ENCODE measurements at places on chromosomes 1 and 21.

- H3K27me3 ChIP-seq: no peaks in the 10 kb centered on the region
- H3K36me3 ChIP-seq: no peaks in the 10 kb centered on the region
These were observed 517.6 kb downstream of the PTPRU start for GRCh38 chr1:29753771-29754572.

DNA sequence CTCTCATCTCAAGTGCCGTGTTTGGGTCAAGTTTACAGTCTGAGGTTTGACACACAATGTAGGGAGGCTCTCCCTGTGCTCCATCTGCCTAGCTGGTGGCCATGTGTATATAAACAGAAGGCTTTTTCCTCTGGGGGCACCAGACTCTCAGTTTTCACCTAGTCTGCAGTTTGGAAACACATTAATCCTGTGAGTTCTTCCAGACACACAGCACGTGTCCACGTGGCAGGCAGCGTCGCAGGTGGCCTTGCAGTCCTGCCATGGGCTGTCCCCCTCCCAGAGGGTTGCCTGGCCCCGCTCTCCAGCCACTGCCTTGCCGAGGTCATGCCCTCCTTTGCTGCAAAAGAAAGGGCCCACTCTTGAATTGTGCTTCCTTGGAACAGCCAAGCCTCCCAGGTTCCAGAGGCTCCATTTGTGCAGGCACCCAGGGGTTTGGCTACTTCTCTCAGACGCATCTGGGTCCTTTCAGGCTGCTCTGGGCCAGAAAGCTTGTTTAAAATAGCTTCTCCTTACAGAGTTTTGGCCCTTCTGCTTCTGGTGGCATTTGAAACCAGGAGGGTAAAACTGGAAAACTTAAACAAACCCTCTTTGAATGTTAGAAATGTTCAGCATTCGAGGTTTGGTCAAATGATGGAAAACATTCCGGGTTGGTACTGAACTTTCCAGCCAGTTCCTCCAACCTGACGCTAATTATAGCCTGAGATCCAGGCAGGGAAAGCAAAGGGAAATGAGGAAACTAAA, 4.4 kb upstream of the RUNX1 start:
- no peaks in the 10 kb centered on the region for H3K27me3 ChIP-seq
- no peaks in the 10 kb centered on the region for H3K4me1 ChIP-seq
- no peak for DNase-seq
- no peak overlapping the region for H3K27ac ChIP-seq

DNA sequence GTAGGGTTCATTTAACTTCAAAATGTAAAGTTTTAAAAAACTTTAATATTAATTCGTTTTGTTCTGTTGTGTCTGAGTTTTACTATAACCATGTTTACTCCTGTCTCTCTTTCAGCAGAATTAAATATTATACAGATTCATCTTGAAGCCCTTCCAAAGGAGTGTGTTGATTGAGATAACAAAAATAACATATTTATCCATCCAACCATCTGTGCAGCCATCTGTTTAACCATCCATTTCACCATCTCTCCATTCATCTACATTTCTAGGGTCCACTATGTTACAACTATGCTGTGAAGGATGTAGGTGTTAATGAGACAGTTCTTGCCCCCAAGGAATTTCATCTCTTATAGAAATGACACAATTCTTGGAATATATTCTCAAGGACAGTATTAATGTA, 36.0 kb upstream of the GNG12 start:
- no peak overlapping the region for H3K27ac ChIP-seq
- no peaks in the 10 kb centered on the region for H3K36me3 ChIP-seq
- H3K4me1 ChIP-seq: no peaks in the 10 kb centered on the region

GRCh38 chr1:203504400-203505250, 10.7 kb downstream of the OPTC start:
- no peaks in the 10 kb centered on the region for H3K4me1 ChIP-seq
- no peaks in the 10 kb centered on the region for H3K27me3 ChIP-seq
- no peak overlapping the region for H3K4me3 ChIP-seq
- H3K27ac ChIP-seq: no peak overlapping the region

- H3K4me3 ChIP-seq: peak overlapping the region; percentile 27
- DNase-seq: no peak
- H3K36me3 ChIP-seq: no peaks in the 10 kb centered on the region
These were observed 32.4 kb downstream of the PRMT2 start for GRCh38 chr21:46667741-46668380.

DNA sequence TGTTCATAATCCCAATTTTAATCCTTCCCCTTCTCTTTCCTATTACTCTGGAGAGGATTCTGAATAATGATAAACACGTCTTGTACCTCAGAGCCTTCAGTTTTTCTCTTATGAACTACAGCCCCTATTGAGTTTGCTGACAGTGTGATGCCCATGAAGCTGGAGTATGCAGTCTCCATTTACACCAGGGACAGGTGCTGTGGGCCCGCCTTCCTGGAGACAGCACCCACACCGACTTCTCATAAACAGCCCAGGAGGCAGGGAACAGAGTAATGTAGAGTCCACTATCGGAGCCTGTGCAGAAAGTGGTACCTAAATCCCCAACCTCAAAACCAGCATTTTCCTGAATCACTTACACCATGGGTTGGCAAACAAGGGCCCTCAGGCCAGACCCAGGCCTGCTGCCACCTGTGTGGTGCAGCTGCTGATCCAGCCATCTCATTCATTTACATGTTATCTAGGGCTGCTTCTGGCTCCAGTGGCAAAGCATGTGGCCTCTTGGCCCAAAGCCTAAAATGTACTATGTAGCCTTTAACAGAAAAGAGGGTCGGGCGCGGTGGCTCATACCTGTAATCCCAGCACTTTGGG, 95.1 kb upstream of the KRTAP19-8 start:
- no peak overlapping the region for H3K4me3 ChIP-seq
- no peaks in the 10 kb centered on the region for H3K4me1 ChIP-seq
- no peaks in the 10 kb centered on the region for H3K27me3 ChIP-seq
- no peak for DNase-seq
- H3K36me3 ChIP-seq: no peaks in the 10 kb centered on the region

- H3K36me3 ChIP-seq: peaks cover 5% of the 10 kb centered on the region
- H3K27ac ChIP-seq: no peak overlapping the region
- DNase-seq: no peak
These were observed 31.3 kb downstream of the EPHA2 start for GRCh38 chr1:16124377-16125087.

GRCh38 chr1:54003249-54003646, 14.7 kb downstream of the LDLRAD1 start:
- DNase-seq: no peak
- no peaks in the 10 kb centered on the region for H3K4me1 ChIP-seq
- no peaks in the 10 kb centered on the region for H3K36me3 ChIP-seq
- no peak overlapping the region for H3K4me3 ChIP-seq
- no peak overlapping the region for H3K27ac ChIP-seq
- no peaks in the 10 kb centered on the region for H3K27me3 ChIP-seq

DNA sequence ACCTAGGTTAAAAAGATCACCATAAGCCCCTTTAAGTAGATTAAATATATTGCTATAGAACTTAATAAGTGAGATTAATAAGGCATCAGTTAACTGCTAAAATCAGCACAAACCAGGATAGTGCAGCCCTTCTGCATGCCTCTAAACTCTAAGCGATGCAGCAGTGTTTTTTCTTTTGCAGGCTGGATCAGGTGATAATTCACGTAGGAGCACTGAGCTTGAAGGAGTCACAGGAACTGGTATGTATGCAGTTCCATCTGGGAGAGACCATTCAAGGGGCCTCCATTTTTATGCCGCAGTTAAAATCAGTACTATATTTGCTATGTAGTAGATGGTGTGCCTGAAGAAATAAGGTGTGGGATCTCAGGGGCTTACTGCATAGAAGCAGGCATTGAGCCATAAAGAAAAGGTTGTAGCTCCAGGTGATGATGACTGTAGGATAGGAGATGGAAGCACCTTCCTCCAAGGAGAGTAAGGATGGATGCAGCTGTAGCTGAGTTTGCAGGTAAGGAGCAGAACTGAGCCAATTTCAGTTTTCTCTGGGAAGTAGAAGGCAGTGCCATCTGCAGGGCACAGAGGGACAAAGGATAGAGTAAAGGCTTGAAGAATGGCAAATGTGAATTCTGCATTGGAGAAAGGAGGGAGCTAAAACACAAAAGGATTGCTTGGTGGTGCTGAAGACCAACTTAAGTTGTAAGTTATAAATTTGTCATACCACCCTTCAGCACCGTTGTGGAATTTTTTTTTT, 22.6 kb downstream of the NPL start:
- no peak for DNase-seq
- no peak overlapping the region for H3K4me3 ChIP-seq
- no peaks in the 10 kb centered on the region for H3K36me3 ChIP-seq
- H3K27me3 ChIP-seq: no peaks in the 10 kb centered on the region
- no peaks in the 10 kb centered on the region for H3K4me1 ChIP-seq

GRCh38 chr1:30526652-30527345, 196.6 kb downstream of the MATN1 start:
- no peaks in the 10 kb centered on the region for H3K36me3 ChIP-seq
- peaks cover 14% of the 10 kb centered on the region for H3K4me1 ChIP-seq
- DNase-seq: peak; percentile 20
- H3K4me3 ChIP-seq: no peak overlapping the region
- H3K27ac ChIP-seq: no peak overlapping the region

- no peaks in the 10 kb centered on the region for H3K27me3 ChIP-seq
- H3K4me3 ChIP-seq: no peak overlapping the region
- no peak for DNase-seq
- H3K27ac ChIP-seq: no peak overlapping the region
- no peaks in the 10 kb centered on the region for H3K36me3 ChIP-seq
- H3K4me1 ChIP-seq: peaks cover 10% of the 10 kb centered on the region
These were observed 118.7 kb downstream of the ZNF281 start for GRCh38 chr1:200291106-200291505.

GRCh38 chr1:104780470-104781078, 1030.9 kb downstream of the AMY1C start:
- H3K27ac ChIP-seq: no peak overlapping the region
- no peak overlapping the region for H3K4me3 ChIP-seq
- no peak for DNase-seq
- no peaks in the 10 kb centered on the region for H3K36me3 ChIP-seq

- H3K27ac ChIP-seq: no peak overlapping the region
- H3K4me1 ChIP-seq: no peaks in the 10 kb centered on the region
- H3K36me3 ChIP-seq: no peaks in the 10 kb centered on the region
These were observed 12.0 kb downstream of the SYT2 start for GRCh38 chr1:202698276-202698675.

DNA sequence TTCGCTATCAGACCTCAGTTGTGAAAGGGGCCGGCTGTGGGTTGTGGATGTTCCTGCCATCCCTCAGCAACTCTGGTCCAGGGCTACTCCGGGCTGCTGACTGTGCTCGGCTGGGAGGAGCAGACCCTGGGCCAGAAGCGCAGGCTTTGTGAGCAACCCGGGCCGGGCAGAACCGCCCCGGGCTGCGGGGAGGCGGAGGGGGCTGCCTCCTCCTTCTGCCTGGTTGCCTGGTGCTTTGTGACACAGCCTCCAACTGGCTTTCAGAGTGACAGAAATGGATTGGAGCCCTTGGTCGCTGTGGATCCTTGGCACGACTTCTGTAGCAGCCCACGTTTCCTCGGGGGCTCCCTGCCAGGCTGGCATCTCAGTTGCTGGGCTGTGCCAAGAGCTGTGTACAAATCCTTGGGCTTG, 10.0 kb downstream of the DRAXIN start:
- H3K4me3 ChIP-seq: no peak overlapping the region
- H3K27ac ChIP-seq: no peak overlapping the region
- no peak for DNase-seq
- H3K27me3 ChIP-seq: no peaks in the 10 kb centered on the region
- H3K36me3 ChIP-seq: no peaks in the 10 kb centered on the region
- no peaks in the 10 kb centered on the region for H3K4me1 ChIP-seq

DNA sequence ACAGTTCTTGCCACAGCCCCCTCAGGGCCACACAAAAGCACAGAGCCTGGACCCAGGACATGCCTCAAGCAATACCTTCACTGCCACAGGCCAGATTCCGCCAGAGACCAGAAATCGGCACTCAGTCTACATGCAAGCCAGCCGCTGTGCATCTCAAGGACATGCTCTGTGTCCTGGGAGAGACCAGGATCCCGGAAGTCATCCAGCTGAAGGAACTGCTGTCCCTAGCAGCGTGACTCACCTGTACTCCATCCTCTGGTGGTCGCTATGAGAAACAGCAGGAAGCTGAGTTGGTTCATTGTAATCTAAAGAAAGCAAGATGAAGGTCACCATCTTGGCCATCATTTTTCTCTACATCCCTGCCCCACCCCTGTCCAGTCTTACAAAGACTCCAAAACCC, 401 bp downstream of the ITLN1 start:
- H3K36me3 ChIP-seq: no peaks in the 10 kb centered on the region
- DNase-seq: no peak
- H3K27me3 ChIP-seq: no peaks in the 10 kb centered on the region
- H3K27ac ChIP-seq: no peak overlapping the region
- no peak overlapping the region for H3K4me3 ChIP-seq

DNA sequence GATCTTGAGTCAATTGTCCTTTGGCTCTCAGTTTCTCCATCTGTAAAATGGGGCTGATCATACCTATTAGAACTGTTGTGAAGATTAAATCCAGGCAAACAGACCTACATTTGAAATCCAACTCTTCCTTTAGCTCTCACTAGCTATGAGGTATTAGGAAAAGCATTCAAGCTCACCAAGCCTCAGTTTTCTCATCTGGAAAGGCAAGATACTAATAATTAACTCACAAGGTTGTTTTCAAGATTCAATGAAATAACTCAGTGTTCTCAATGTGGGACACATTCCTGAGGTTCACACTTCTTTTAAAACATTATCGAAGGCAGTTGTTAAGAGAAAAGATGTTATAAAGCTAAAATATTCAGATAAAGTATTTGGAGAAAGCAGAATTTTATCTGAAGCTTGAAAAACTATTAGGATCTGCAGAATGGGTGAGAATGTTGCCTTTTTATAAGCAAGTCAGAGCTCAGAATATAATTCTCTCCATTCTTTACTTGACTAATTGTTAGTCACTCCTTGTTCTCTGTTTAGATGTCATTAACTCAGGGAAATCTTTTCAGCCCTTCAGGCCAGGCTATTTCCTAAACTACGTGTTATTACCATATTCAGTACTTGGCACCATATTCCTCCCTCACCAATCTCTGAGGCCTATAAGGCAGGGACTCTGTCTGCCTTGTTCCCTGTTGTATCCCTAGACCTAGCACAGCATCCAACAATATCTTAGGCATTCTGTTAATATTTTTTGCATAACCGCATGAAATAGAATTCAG, 72.0 kb upstream of the VAV3 start:
- H3K4me3 ChIP-seq: no peak overlapping the region
- no peaks in the 10 kb centered on the region for H3K36me3 ChIP-seq
- no peak overlapping the region for H3K27ac ChIP-seq
- H3K27me3 ChIP-seq: no peaks in the 10 kb centered on the region

DNA sequence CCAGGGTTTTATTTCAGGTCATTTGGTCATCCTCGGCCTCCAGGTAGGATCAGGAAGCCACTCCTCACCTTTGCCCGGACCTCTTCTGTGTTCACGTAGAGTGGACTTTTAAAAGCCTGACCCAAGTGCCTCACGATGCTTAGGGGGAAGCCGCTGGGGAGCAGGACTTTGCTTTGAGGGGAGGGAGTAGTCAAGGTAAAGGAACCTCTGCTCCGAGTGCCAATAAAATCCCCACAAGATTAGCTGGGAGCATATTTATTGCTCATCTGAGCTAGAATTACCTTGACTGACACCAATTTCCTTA, 603 bp upstream of the DHRS3 start:
- DNase-seq: no peak
- H3K4me1 ChIP-seq: no peaks in the 10 kb centered on the region
- H3K27ac ChIP-seq: peak overlapping the region; percentile 100

- H3K36me3 ChIP-seq: no peaks in the 10 kb centered on the region
- no peak overlapping the region for H3K27ac ChIP-seq
- H3K4me1 ChIP-seq: no peaks in the 10 kb centered on the region
- no peaks in the 10 kb centered on the region for H3K27me3 ChIP-seq
- peak; percentile 60 for DNase-seq
These were observed 940 bp upstream of the PLA2G2C start for GRCh38 chr1:20187103-20187812.

- H3K36me3 ChIP-seq: no peaks in the 10 kb centered on the region
- H3K27me3 ChIP-seq: no peaks in the 10 kb centered on the region
- H3K27ac ChIP-seq: no peak overlapping the region
- no peak overlapping the region for H3K4me3 ChIP-seq
- no peak for DNase-seq
These were observed 645.0 kb upstream of the PTBP2 start for GRCh38 chr1:96076589-96076988.

Data from right lobe of liver (tissue), 6 donors.